ENCODE measurements at places on chromosomes 13 and 19.
A peak's percentile ranks its signal among the peaks of the same experiment; 100 is the strongest.

DNA sequence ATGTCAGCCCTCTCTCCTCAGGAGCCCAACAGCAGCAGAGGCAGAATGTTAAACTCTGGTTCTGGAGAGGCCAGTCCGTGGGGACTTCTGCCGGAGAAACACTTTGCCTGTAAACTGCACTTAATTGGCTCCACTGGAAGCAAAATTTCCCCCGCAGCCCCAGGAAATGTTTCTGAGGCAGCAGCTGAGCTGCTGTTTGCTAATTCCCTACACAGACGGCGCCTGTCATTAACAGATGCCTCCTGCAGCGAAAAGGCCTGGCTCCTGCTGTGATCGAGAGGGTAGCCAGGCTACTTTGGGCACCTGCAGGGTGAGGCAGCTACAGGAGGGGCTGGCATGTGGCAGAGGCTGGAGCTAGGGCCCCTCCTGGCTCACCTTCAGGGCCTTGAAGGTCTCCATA, 5.2 kb upstream of the TM6SF2 start:
- DNase-seq, result no peak

GRCh38 chr13:38386421-38386820, 36.8 kb downstream of the UFM1 start:
- no peak for DNase-seq

GRCh38 chr13:75165543-75166230, 316.3 kb downstream of the TBC1D4 start:
- DNase-seq, result no peak

GRCh38 chr19:16069813-16070365, 6.4 kb upstream of the TPM4 start:
- no peak for DNase-seq

DNA sequence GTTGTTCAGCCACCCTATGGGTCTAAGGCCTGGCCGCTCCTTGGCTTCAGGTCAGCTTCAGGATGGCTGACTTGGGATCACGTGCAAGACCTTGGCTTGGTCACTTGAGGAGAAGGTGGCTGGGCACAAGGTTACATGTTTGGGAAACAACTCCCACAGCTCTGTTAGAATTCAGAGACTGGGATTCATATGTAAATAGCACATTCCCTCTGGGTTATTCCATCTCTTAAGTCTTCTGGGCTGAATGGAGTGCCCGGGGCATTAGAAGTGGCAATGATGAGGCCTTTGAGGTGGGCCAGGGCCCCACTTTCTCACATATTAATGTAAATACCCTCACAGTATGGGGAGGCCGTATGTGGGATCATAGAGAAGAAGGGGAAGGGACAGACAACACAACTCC, 150.9 kb downstream of the EFNB2 start:
- no peak for DNase-seq

DNA sequence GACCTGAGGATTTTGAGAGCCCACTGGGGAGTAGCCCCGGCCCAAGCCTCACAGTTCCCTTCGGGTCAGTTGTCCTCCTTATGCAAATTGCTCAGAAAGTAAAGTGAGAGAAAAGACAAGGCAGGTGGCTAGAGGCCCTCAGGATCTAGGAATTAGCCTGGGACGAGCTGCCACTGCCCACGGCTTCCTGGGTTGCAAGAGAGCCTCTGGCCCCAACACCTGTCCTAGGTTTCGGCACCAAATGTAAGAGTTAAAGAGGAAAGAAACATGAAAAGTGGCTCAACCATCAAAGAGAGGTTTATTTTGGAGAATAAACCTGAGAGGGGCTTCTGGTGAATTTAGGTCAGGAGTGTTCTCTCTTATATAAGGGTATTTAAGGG, 25.6 kb downstream of the TMEM255B start:
- DNase-seq, result no peak

DNA sequence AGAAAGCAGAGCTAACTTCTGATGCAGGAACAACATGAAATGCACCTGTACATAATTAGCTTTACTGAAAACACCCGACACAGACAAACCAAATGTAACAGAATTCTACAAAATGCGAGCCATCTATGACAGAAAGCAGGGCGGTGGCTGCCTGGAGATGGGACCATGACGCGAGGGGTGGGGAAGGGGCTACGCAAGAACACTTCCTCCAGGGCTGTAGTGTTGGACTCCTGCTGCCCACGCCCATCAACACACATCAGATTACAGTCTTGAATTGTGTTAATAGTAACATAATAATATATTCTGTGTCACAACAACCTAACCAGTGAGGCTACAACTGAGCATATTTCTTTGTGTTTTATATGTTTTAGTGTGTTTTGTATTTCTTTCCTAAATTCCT, 103.2 kb downstream of the SPACA7 start:
- DNase-seq, result no peak

GRCh38 chr19:2600914-2601870, 101.3 kb downstream of the GNG7 start:
- DNase-seq, result no peak

GRCh38 chr13:77061362-77061761, 34.4 kb upstream of the FBXL3 start:
- no peak for DNase-seq

DNA sequence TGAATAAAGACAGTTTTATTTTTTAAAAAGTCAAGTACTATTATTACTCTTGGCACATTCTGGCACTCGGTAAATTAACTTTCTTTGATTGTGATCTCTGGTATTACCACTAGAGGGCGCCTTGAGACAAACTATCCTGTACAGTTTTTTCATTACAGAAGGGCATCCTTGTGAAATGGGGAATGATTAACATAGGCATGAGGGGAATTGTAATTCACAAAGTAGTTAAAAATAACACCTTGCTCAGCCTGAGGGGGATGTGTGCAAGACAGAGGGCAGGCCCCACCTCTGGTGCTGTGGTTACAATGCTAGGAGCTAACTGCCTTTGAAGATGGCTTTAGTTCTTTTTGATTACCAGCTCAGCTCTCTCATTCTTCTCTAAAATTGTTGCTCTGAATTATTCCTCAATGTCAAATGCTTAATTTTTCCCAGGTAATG, 24.2 kb upstream of the C1QTNF9B start:
- peak; percentile 58 for DNase-seq

DNA sequence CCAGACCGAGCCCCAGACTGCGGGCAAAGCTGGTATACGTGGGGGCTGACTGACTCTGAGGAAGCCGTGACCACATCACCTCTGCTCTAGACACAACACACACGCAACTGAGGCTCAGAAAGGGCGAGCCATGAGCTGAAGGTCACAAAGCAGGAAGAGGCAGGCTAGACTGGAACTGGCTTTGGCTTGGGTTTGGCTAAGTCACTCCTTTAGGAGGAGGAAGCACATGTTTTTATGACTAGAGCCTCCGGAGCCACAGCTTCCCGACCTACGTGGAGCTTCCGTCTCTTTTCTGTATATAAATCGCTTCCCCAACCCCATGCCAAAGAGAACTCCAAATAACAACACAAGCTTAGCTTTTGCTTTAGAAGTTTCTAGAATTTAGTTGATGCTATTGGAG, 48.0 kb downstream of the RFX2 start:
- no peak for DNase-seq

- peak; percentile 65 for DNase-seq
Observed at GRCh38 chr19:54162241-54162805, 2.8 kb upstream of the LENG1 start.

DNA sequence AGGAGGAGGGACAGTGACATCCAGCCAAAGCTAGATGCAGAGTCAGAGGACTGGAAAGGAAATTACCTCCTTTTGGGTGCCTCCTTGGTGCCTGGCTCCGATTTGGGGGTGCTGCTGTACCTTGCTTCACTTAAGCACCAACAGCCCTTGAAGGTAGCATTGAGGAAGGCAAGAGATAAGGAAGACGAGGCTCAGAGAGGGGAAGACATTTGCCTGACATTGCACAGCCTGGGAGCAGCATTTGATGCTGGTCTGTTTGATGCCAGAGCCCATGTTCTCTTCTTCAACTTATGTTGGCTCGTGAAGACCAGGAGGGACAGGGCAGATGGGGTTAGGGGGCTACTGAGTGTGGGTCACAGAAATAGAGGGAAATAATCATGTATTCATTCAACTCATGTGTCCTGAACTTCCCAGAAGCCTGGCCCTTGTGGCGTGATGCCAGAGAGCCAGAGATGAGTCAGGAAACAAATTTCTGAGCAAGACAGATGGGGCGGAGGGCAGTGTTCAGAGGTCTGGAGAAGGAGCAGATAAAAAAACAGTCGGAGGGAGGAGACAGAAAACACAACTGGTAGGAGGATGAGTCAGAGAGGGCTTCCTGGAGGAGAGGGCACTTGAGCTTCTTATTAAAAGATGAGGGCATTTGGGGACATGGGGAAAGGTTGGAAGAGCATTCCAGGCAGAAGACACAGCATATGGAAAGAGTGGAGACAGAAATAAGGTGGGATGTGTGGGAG, 3.0 kb upstream of the C19orf81 start:
- DNase-seq, result no peak

GRCh38 chr19:33393286-33394005, 19.9 kb downstream of the CEBPG start:
- DNase-seq, result no peak

- DNase-seq, result no peak
Observed at GRCh38 chr13:52808842-52809219, 39.6 kb downstream of the PCDH8 start.

DNA sequence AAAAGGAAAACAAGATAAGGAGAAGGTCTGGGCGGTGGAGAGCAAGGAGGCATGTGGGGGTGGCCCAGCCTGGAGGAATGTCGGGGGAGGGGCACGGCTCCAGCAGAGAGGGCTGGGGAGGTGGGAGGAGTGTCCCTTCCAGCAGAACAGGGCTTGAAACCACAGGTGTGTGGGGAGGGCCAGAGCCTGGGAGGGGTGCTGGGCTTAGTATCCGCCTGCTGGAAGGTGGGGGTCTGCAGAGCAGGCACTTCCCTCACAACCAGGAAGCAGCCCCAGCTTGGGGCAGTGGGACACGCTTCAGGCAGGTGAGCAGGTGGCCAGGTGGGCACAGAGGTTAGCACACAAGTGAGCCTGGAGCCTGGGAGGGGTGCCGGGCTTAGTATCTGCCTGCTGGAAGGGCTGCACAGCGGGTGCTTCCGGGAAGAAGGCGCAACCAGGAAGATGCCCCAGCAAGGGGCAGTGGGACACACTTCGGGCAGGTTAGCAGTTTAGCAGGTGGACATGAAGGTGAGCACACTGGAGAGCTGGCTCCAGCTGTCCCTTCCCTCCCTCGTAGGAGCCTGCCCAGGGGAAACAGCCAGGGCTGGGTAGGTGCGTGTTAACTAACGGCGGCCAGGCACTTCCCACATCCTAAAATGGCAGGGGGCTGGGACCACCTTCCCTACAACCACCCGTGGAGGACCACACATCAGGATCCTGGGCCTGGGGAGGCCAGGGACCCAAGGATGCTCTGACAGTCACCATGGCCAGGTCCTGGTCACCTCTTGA, 3.0 kb downstream of the GAS6 start:
- DNase-seq, result peak; percentile 80

GRCh38 chr13:98775844-98776598, 23.5 kb upstream of the SLC15A1 start:
- DNase-seq, result no peak

DNA sequence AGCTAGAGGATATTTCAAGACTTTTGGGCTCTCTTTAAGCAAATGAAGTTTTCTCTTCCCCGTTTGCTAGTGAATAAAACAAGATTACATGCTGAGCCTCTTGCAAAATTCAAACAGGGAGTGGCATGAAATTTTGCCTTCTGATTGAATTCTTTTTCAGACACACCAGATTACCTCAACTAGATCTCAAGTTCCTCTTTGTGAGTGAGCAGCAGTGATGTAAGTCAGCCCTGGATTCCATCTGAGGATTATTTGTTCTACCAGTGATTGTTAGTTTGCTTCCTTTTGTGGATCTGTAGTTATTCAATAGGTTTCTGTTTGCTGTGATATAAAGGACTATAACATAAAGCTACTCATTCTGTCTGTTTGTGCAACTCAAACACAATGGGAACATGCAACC, 407.7 kb downstream of the LMO7 start:
- no peak for DNase-seq

GRCh38 chr13:80012251-80012650, 328.7 kb downstream of the SPRY2 start:
- DNase-seq, result no peak

GRCh38 chr13:43134868-43135267, 111.5 kb downstream of the DNAJC15 start:
- DNase-seq, result no peak

DNA sequence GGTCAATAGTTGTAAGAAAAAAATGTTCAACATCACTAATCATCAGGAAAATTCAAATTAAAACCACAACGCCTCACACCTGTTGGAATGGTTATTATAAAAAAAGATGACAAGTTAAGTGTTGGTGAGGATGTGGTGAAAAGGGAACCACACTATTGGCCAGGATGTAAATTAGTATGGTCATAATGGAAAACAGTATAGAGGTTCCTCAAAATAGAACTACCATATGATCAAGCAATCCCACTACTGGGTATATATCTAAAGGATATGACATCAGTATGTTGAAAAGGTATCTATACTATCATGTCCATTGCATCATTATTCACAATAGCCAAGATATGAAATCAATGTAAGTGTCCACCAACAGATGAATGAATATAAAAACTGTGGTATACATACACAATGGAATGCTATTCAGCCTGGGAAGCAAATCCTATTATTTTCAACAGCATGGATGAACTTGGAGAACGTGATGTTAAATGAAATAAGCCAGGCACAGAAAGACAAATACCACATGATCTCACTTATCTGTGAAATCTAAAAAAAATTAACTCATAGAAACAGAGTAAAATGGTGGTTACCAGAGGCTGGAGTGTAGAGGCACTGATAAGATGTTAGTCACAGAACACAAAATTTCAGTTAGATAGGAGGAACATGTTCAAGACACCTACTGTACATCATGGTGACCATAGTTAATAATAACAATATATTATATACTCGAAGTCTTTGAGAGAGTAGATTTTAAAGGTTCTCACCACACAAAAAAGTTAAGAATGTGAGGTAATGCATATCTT, 56.6 kb downstream of the TBC1D4 start:
- DNase-seq, result no peak
